Kidney tubule cell (primary cell): ENCODE measurements at places on chromosomes 5 and 9.

DNA sequence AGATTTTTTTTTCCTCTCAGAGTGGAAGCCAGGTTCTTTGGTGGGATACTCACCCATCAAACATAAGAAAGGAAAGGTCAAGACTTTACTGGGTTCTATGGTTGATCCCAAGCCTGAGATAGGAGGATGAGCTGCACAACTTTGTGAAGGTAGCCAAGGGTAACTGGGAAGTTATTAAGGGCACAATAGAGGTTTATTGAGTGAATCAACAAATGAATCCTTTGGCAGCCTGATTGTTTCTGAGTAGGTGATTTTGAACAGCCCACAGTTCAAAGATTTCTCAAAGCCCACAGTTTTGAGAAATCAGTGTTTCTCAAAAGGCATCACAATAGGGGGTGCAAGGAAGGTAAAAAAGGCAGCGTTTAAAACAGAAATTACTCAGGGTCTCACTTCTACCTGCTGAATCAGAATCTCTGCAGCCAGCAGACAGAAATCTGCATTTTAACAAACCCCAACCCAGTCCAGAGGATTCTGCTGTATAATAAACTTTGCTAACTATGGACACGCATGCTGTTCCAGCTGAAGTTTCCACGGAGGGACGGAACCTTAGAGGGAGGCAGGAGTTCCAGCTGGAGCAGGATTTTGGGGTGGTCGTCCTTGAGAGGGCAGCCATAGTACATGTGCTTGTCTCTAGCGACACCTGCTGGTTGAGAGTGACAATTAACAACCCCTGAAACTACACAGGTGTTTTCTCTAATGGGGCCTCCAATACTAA is 32.7 kb upstream of the FSD1L start:
- peak; percentile 52 for DNase-seq

DNA sequence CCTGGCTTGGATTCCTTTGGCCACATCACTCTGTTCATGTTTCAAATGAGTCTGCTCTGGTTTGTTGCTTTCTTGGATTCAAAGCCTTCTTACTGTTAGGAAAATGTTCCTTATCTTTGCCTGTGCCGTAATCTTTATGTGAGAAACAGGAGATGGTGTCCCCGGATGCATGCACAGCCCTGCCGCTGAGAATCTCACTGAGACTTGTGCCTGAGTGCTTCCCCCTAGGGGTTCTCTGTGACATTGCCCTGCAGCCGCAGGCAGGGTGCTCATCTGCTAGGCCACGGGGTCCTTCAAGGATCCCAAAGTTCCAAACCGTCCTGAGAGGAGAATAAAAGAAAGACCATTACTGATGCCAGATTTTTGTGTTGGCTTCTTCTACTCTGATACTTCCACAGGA is 81.4 kb upstream of the ANKRD55 start:
- no peak for DNase-seq

- no peak for DNase-seq
Observed at GRCh38 chr5:135442431-135443160, 4.6 kb downstream of the DCANP1 start.

- peak; percentile 30 for DNase-seq
Observed at GRCh38 chr9:33881635-33882034, 64.7 kb downstream of the UBE2R2 start.

- DNase-seq = no peak
Observed at GRCh38 chr5:150284311-150284710, 5.3 kb downstream of the CAMK2A start.

- DNase-seq = peak; percentile 35
Observed at GRCh38 chr5:176810687-176811501, 535 bp downstream of the UNC5A start.

DNA sequence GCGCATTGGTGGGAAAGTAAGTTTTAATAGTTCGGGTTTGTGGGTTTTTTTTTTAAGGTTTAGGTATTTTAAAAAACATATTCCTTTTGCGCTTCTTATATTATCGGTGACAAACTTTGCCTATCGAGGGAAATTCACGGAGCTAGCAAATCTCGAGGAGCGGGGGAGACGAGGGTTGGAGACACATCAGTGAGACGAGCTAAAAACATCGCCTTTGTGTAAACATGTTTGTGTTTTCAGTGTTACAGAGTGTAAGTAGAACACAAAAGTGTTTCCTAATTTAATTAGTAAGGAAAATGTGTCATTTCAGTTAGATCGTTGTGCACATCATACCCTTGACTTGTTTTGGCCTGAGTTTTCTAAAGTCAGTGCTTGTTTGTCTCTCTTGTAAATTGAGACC is 945 bp downstream of the BTF3 start:
- no peak for DNase-seq

- no peak for DNase-seq
Observed at GRCh38 chr9:111715471-111715870, 54.1 kb downstream of the GNG10 start.

- DNase-seq = no peak
Observed at GRCh38 chr9:112278152-112278551, 55.3 kb downstream of the PTBP3 start.

- peak; percentile 100 for DNase-seq
Observed at GRCh38 chr9:35518225-35518821, 28.4 kb downstream of the RUSC2 start.

GRCh38 chr5:93573354-93574351 is 7.4 kb downstream of the NR2F1-AS1 start:
- no peak for DNase-seq

- DNase-seq = no peak
Observed at GRCh38 chr9:130260816-130261765, 4.5 kb upstream of the HMCN2 start.
